ENCODE measurements at places on chromosomes 13 and 19.

DNA sequence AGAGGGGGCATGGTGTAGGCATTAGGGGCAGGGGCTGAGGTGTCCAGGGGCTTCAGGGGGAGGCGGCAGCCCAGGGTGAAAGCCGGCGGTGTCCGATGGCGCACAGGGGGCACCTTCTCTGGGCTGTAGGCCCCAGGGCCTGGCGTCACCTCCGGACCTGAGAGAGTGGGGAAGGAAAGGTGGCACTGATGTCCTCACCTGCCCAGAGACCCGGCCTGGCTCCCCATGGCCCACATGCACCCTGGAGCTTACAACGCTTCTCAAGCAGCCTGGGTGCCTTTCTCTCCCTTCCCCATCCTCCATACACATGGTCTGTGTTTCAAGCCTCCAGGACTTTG is 3.3 kb upstream of the SHC2 start:
- no peak for DNase-seq

GRCh38 chr19:31432201-31432810 is 83.1 kb upstream of the TSHZ3 start:
- no peak for DNase-seq

GRCh38 chr19:14632286-14632685 is 42.4 kb downstream of the ADGRE3 start:
- DNase-seq, result no peak

DNA sequence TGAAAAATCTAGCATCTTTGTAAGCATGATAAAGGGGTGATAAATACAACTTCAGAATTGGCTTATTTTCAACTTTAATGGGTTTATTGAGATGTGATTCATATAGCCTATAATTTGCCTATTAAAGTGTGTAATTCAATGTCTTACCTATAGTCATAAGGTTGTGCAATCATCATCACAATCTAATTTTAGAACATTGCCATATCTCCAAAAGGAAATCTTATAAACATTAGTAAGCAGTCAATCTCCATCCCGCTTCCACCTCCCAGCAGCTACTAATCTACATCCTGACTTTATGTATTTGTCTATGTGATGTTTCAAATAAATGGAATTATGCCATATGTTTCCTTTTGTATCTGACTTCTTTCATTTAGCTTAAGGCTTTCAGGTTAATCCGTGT is 145.2 kb upstream of the KLHL1 start:
- DNase-seq, result peak; percentile 7

DNA sequence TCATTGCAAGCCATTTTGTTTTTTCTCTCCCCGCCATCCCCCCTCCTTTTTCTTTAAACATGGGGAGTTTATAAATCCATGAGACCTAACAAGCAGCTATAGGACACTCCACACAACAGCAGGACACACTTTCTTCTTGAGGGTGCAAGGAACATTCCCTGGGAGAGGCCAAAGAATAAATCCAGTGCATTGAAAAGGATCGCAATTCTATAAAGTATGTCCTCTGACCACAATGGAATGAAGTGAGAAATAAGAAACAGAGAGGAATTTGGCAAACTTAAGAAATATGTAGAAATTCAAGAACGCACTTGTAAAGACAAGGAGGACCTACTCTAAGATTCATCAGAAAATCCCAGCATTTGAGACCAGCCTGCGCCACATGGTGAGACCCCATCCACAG is 11.9 kb downstream of the KLF2 start:
- DNase-seq, result no peak

DNA sequence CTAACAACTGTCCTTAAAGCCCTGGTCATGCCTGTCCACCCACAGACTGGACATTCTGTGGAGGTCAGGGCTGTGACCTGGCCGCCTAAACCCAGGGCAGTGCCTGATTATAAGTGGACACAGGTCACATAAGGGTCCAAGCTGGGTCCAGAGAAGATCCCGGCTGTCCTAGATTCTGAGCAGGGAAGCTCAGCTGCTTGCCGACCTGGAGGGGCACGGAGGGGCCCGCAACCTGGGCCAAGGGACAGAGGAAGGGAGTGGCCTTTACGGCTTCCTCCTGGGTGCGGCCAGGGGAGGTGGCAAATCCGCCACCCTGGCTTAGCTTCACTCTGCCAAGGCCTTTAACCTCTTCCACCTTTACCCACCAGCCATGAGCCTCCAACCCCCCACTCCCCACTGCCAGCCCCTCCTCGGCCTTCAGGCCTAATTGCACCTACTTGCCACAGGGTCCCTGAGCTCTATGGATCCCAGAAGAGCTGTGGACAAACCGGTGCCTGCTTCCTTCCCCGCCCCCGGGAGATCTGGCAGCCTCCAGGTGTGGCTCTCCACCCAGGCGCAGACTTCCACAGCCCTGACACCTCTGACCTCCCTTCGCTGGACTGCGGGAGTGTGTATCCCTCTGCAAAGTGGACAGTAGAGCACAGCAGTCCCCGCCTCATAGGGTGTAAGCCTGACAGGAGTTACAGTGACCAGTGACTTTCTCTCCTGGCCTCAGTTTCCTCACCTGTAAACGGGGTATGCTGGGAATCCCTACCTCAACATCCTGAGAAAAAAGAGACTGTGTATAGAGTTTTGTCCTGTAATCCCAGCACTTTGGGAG is 1.7 kb downstream of the CD320 start:
- no peak for DNase-seq

- no peak for DNase-seq
Measured at GRCh38 chr19:4052993-4053422, 13.7 kb downstream of the ZBTB7A start.

DNA sequence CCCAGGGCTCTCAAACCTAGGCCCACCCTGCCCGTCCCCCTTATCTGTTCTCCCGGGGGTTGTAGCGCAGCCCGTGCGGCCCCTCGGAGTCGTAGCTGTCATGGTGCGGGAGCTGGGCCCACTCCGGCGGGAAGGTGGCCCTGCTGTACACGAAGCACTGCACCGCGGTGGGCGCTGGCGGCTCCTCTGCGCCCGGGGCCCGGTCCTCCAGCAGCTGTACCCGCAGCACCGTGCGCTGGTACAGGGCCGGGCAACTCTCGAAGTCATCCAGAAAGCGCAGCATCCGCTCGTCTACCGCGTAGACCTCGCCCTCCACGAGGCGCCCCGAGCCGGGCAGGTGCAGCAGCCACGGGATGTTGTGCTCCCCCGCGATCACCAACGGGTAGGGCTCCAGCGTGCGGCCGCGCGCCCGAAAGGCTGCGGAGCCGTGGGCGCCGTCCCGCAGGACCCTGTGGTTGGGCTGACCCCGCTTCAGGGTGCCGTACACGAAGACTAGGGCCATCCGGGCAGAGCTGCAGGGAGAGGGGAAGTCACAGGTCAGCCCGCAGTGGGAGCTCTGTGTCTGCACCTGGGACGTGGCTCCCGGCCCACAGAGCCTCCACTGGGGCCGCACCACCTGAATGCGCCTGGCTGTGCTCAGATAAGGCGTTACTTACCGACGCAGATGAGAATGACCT is 56.4 kb downstream of the GGACT start:
- DNase-seq, result no peak

DNA sequence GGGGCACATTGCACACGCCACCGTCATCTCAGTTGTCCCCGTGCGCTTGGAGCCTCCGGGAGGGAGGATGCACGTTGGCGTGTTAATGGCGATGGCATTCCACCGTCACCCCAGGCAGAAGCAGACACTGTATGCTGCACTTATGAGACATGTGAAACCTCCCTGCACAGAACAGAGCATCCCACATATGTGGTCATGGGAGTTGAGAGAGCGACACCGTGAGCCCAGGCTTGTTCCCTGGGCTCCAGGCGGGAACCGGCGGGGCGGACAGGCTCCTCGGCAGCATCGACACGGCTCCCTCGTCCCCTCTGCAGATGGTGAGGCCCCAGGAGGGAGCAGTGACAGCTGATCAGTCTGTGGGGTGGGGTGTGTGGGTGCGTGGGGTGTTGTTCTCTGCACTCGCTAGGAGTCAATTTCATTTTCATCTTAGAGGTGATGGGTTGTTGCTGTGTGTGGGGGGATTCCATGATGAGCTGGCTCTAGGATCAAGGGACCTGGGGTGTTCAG is 40.4 kb downstream of the CRTC1 start:
- no peak for DNase-seq

GRCh38 chr13:28559636-28560259 is 64.8 kb upstream of the FLT1 start:
- no peak for DNase-seq

GRCh38 chr13:98834254-98834960 is 81.9 kb upstream of the SLC15A1 start:
- DNase-seq, result no peak

- DNase-seq, result no peak
Measured at GRCh38 chr13:59856281-59856810, 307.4 kb downstream of the DIAPH3 start.

DNA sequence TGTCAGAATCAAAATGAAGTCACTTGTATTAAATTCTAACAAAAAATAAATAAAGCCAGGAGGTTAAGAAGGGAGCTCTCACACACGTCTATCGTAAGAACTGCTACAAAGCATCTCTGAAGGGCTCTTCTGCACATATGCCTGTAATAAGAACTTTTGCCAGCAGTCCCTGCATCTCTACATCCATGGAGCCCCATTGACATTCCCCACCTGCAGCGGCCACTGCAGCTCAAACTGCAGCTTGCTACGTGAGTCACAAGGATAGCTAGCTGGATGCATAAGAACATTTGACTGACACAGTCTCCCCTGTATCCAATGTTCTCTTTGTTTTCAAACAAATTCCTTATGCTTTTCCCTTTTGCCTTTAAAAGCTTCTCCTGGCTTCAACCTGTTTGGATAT is 68.3 kb downstream of the DNAJC3 start:
- no peak for DNase-seq

DNA sequence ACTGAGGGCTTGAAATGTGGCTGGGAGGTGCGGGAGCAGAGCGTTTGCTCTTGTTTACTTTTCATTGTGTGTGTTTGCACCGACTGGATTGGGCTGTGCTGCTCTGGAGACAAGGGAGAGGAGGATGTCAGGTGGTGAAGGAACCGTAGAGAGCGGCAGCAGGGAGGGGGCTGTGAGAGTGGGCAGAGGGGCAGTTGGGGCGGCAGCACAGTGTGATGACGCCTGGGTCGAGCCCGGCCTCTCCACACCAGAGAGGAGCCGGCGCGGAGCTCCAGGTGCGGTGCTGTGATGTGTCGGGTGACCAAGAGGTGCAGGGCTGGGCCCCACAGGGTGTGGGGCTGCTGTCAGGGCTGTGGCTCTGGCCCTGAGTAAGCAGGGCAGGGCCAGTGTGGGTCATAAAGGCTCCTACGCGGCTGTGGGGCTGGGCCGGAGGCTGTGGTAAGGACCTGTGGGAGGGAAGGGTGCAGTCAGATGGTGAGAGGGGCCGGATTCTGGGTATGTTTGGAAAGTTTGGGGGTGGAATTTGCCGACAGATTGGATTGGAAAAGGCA is 10.5 kb downstream of the NAXD start:
- DNase-seq, result no peak

GRCh38 chr13:33554919-33555791 is 262.8 kb upstream of the RFC3 start:
- DNase-seq, result no peak

GRCh38 chr13:45932676-45933075 is 81.1 kb upstream of the SIAH3 start:
- no peak for DNase-seq

- DNase-seq, result no peak
Measured at GRCh38 chr19:15235781-15236180, 3.5 kb upstream of the EPHX3 start.

- no peak for DNase-seq
Measured at GRCh38 chr19:28471731-28472510, 741.0 kb downstream of the UQCRFS1 start.

- no peak for DNase-seq
Measured at GRCh38 chr13:51167393-51168191, 54.6 kb upstream of the FAM124A start.

DNA sequence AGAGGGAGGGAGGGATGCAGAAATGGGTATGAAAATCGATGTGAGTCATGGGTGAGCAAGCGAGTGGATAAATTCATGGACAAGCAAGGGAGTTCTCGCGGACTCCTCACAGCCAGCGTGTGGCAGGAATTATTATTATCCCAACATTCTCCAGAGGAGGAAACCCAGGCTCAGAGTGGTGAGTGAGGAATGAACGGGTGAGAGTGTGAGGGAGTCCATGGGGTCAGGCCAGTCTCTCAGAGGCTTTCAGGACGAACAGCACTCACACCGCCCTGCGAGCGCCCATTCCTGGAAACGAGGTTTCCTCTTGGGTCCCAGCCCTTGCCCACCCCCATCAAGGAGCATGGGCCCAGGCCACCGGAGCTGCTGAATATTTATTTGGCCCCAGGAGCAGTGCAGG is 6.3 kb upstream of the DNAAF3 start:
- no peak for DNase-seq

GRCh38 chr13:87123987-87124784 is 547.0 kb upstream of the SLITRK5 start:
- peak; percentile 89 for DNase-seq

GRCh38 chr19:10219678-10220077 is 11.5 kb downstream of the S1PR2 start:
- no peak for DNase-seq

GRCh38 chr13:112072534-112073244 is 5.7 kb downstream of the SOX1 start:
- no peak for DNase-seq

DNA sequence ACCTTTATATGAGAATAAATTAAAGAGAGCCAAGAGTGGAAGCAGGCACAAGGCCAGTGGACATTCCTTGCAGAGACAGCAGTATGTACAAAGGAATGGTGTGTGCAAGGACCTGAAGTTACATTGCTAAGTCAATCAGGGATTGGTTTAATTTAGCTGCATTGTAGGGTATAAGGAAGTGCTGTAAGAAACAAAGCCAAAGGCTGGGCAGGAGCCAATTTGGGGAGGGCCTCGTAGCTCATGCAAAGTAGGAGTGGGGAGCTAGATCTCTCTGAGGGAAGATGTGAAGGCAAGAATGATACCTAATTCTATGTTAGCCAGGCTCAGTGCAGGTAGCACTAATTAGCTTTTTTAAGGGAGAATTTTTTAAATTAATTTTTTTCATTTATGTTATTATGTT is 76.7 kb downstream of the SLAIN1 start:
- no peak for DNase-seq

DNA sequence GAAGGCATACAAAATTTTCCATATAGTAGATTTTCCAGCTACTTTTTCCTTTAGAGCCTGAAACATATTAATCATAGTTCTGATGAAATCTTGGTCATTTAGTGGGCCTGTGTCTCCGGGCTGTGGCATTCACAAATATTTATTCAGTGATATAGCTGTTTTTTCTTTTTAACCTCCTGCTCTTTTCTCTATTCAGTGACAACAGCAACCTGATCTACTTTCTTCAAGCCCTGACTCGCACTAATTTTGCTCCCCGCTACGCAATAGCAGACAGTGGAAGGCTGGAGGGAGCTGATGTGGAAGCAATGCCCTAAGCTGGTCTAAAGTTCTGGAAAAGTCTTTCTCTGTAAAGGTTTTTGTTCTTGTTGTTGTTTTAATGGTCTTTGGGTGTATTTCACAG is 289.7 kb downstream of the SLITRK6 start:
- DNase-seq, result no peak

- DNase-seq, result no peak
Measured at GRCh38 chr19:35742121-35742724, at the start of gene IGFLR1. IGFLR1 (minus strand) TSS chr19:35742452; CDS start chr19:35741180, 1,272 bp downstream.

GRCh38 chr13:101150998-101151397 is 265.3 kb downstream of the NALCN start:
- DNase-seq, result no peak

- no peak for DNase-seq
Measured at GRCh38 chr13:57918086-57918485, 286.5 kb downstream of the PCDH17 start.

- DNase-seq, result no peak
Measured at GRCh38 chr19:2775556-2776430, 7.3 kb downstream of the SGTA start.

Data from retinal pigment epithelial cell (primary cell).